ENCODE measurements at places on chromosomes 3 and 15. TPM values are rescaled to one million over a fixed set of nuclear protein-coding genes. Genes with fewer than 3 reads are reported as not detected.

The MINAR1 gene
- total RNA-seq = 0.44 TPM

DNA sequence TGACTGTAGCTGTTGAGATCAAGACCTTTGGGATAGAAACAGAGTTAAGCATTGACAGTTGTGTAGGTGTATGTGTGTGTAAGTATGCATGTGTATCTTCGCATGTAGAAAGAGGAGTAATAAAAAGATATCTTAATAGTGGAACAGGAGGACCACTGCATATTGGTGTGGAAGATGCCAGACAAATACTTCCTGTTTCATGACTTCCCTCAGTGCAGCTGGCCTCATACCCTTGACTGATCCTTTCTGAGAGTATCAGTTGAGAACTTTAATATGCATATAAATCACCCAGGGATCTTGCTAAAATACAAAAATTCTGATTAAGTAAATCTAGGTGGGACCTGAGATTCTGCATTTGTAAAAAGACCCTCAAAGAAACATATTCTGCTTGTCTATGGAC lies 8.5 kb upstream of the ZBED2 start:
- DNase-seq = no peak

The ITIH1 gene
- total RNA-seq = not detected

DNA sequence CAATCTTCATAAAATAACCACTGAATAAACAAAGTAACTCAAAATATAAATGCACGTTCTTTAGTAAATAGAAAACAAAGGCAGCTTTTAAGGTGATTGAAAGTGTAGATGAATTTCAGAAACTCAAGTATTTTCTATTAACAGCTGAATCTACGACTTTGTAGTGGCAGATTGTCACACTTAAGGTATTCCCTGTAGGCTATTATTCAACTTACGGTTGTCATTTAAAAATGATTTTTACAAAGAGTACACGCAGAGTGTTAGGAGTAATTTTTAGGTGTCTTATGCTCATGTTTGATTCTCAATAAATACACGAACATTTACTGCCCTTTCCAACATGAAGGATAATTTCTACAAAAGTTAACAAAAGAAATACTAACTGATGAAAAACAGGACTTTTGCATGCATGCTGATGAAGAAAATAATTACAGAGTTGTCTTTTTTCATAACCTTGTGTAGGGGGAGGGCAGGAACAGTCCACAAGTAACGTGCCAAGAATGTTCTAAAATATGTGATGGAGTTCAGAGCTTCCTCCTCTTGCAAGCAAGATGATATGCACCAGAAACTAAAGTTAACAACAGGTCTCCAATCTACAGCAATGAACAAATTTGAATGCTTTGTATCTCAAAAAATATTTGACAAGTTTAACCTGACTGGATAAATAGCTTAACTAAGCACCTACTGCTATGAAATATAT lies 16.7 kb downstream of the DCBLD2 start:
- no peak for DNase-seq

The MAP2K1 gene
- total RNA-seq = 95.0 TPM

The GOLGA8K gene
- total RNA-seq = 4.0 TPM

The TLR9 gene
- 2.0 TPM for total RNA-seq

- no peak for DNase-seq
These were observed 35.6 kb downstream of the ALCAM start for GRCh38 chr3:105402287-105402801.

DNA sequence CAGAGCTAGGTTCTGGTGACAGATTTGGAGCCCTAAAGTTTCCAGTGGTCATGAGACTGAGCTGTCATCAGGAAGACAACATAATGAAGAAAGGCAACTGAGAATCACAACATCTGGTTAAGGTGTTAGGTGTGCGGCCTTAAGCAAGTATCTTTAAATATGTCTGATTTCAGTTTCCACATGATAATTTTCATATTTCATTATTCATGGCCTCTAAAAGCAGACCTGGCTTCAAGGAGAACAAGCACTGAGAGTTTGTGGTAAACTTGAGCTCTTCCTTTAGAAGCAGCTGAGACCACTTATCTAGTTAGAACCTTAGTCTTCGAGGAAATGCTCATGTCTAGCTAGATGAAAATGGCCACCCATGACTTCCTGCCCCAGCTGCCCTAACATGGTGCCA lies 25.7 kb upstream of the MYLK start:
- no peak for DNase-seq

The TNFSF10 gene
- 151 TPM for total RNA-seq

The PLAAT1 gene
- not detected for total RNA-seq

DNA sequence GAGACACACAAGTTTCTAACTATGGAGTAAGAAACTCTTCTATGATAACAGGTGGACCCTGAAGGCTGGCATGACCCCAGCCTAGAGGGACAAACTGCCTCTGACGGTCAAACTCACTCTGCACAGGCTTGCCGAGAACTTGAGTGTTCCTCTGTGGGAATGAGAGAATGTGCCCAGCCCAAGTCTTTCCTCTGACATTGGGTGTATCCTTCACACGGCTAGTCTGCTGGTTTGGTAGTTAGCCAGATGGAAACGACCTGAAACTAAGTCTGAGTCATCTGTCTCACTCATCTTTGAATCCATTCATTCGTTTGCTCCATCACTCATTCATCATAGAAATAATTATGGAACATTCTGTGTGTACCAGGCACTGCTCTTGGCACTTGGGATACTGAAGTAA lies 198.4 kb downstream of the ATP10A start:
- no peak for DNase-seq

The ACY1 gene
- 15.8 TPM for total RNA-seq

GRCh38 chr3:6805236-6805635 lies 55.7 kb upstream of the GRM7 start:
- DNase-seq = no peak

The ZNF501 gene
- total RNA-seq = 6.3 TPM

The AMT gene
- total RNA-seq = 10.0 TPM

The FANCD2OS gene
- not detected for total RNA-seq

- no peak for DNase-seq
These were observed 85.7 kb downstream of the OXNAD1 start for GRCh38 chr3:16350597-16351318.

DNA sequence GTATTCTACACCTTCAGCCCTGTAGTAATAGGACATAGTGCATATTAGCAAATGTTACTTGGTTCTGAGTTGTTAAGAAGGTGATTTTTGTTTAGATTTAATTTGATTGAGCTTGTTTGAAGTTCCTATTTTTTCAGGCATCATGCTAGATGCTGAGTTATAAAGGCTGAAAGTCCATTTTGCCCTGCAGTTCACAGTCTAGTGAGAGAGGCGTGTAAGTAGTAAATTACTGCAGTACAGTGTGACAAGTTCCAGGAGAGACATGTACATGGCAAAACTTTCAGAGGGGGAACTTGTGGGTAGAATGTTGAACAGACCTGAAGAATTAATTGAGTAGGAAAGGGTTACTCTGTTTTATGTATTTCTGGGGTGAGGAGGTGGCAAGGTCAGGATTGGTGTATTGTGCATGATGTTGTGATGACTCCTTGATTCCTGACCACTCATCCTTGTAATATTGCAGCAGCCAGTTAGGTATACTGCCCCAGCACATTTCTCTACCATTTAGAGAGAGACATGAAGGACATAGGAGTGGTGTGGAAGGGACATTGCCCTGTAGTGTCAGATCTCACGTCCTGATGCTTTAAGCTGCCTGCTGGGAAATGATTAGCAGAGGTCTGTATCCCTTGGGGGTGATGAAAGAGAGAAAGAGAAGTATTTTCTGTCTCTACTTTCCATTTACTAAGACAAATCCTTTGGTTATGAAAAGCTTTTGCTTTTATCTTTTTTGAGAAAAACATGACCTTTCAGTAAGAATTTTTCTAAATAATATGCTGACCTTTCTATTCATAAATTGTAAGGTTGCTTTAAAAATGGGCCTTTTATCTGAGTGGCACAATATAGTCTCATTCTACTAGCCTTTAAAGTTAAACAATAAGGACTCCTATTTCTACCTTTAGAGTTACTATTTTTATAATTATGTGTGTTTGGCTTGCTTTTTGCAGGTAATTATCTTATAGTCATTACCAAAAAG lies 16.9 kb downstream of the SACM1L start:
- DNase-seq = no peak

The EPHB3 gene
- 0.25 TPM for total RNA-seq

The ILDR1 gene
- total RNA-seq = not detected

DNA sequence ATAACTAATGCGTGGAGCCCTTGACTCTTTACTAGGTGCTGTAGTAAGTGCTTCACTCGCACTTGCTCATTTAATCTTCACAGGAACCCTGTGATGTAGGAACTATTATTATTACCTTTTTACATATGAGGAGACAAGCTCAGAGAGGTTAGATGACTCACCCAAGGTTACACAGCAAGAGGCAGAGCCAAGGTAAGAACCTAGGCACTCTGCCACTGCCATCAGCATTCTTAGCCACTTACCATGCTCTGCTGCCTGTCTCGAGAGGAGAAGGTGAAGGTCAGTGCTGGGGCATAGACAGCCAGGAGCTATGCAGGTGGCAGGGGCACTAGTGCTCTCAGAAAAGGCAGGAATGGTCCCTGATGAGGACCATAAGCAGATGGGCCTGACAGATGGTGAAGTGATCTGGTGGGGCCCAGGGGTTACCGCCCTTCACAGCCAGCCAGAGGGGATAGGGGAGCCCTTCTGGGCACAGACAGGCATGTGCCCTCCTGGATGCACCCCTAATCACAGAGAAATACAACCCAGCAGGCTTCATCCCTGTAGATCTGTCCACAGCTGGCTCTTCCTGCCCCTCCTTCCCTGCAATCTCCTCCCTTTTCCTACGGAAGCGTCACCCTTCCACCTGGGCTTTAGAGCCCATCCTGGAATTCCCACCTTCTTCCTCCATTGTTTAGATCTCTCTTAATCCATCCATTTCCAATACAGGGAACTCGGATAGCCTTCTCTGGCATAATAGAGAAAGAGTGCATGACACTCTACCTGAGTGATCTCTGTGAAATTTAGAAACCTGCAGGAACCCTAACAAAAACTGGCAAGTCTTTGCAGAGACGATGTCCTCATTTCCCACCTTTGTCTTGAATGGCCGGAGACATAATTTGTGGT lies 26.9 kb downstream of the ABTB1 start:
- no peak for DNase-seq

DNA sequence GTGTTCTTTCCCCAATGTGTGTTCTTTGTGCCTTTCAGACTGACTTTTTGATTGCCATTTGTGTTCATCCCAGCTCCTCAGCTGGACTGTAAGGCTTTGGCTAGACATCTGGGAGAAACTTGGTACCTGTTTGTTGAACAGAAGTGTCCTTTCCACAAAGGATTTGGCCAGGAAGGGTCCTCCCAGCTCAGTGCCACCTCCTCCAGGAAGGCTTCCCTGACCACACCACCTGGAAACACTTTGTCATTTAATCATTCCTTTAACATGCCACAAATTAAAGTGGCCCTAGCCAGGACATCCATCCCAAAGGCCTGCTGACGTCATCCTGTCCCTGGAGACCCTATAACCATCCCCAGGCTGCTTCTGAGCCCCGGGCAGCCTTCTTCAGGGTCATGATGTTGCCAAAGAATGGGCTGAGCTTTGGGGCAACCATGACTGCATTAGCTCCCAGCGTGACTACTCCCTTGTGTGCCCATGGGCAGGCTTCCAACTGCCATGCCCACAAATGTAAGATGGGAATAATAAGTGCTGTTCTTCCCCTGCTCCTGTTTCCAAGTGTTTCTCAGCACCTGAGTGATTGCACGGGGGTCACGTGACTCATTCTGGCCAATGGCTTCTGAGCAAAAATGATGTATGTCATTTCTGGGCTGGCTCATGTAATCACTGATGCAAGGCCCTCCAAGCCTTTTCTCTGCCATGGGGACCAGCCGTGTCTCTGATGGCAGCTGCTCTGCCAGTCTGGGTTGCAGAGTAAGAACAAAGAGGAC lies 112.5 kb upstream of the SMAD3 start:
- DNase-seq = no peak

- DNase-seq = no peak
These were observed 40.9 kb downstream of the MUC20 start for GRCh38 chr3:195761567-195762248.

The ATP2C1 gene
- total RNA-seq = 56.2 TPM

- DNase-seq = no peak
These were observed 111.4 kb downstream of the DLG1 start for GRCh38 chr3:197186887-197187588.

The SH3GL3 gene
- not detected for total RNA-seq

DNA sequence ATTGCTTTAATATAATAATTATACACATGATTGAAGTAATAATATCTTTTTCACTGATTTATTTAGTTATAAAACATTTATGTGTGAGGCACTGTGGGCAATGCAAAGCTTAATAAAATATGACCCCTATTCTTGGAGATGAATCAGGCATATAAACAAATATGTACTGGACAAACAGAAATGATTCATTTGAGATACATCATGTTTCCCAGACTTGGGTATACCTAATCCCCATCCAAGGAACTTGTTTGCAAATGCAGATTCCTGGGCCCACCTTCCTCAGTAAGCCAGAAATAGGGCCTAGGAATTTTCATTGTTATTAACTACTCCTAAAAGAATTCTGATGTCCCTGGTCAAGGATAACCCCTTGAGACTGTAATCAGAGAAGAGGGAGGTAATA lies 184.2 kb downstream of the CHL1 start:
- DNase-seq = no peak

- no peak for DNase-seq
These were observed 522 bp upstream of the GXYLT2 start for GRCh38 chr3:72887343-72887704.

DNA sequence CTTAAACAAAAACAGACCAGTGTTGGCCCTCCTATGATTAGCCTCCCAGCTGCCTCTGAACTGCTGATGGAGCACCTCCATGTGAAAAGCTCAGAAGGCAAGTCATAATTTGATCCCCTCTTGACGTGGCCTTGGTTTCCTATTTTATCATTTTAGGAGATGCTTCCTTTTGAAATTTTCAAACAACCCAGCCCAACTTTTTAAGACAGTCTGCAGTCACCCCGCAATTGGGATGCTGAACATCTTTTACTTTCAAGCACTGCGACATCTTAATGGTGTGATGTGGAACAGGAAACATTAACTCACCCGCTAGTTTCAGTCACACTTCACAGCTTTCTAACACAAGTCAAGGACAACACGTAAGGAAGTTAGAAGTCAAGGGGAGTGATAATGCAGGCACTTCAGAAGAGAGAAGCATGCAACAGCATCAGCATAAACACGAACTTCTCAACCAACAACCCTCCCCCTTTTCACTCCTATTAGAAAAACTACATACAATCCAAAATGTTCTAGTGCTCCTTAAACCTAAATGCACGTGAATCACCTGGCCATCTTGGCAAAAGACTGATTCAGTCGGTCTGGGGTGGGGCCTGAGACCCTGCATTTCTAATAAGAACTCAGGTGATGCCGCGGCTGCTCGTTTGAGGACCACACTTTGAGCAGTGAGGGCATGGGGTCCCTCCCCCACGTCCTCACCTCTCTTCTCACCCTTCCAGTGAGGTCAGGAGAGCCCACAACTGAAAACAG lies 161.5 kb downstream of the FOXP1 start:
- DNase-seq = no peak

- no peak for DNase-seq
These were observed 43.9 kb downstream of the ST3GAL6 start for GRCh38 chr3:98807011-98807410.

DNA sequence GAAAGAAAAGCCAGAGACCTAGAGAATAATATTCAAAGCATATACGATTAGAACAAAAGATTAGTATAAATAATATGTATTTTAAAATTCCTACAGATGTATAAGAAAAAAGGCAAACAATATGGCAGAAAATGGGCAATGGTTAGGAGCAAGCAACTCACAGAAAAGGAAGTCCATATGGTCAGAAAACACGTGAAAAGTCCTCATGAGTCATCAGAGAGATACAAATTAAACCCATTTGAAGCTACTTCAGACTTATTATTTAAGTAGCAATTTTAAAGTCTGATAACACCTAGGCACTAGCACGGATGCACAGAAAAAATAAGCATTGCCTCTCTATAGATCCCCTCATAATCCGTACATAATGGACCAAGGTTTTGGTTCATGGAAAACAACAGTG lies 25.6 kb downstream of the SLC7A14 start:
- no peak for DNase-seq

Data from activated naive CD8-positive, alpha-beta T cell treated with anti-CD3 and anti-CD28 coated beads, Interleukin-2, amount 10 ng/mL, durations not matched to agents 7 days and 5 days (primary cell).